ENCODE measurements at places on chromosomes 1 and 21.

GRCh38 chr1:14704846-14705245 is 106.4 kb downstream of the KAZN start:
- DNase-seq = no peak

GRCh38 chr21:28142697-28143096 is 850.0 kb downstream of the LTN1 start:
- peak; percentile 14 for DNase-seq

GRCh38 chr1:160907976-160908375 is 23.0 kb upstream of the ITLN1 start:
- no peak for DNase-seq

DNA sequence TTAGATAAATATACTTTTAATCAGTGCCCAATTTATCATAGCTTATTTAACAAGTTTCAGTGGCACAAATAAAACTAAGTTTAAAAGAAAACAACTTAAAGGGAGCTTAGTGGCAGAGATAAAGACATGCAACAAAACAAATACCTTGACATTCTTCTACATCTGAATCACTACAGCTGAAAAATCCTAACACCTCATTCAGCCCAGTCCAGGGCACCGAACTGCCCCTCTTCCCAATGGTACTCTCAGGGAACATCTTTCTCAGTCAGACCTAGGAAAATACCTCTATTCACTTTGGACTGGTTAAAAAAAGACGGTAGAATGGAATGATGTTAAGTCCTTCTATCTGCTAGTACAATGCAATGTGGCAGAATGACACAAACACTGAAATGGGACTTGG is 8.3 kb downstream of the OTUD7B start:
- DNase-seq = no peak

DNA sequence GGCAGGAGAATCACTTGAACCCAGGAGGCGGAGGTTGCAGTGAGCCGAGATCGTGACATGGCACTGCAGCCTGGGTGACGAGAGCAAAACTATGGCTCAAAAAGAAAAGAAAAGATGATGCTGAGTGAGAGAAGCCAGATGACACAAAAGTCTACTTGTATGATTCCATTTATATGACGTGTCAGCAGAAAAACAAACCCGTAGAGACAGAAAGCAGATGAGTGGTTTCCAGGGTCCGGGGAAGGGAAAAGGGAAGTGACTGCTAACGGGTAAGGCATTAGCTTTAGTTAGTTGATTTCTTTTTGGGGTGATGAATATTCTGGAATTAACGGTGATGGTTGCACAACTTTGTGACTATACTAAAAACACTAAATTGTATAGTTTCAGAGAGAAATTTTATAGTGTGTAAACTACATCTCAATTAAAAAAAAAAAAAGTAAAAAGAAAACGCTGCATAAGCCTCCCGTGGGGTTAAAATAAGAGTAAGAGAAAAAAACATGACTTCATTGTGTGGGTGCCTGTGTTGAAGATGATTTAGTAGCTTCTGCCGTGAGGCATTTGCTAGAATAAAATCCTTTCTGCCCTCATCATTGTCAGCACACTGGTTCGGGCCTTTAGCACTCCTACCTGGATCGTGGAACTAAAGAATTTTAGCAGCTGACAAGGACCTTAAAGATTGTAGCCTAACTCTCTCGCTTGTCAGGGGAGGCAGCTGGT is 24.7 kb upstream of the ATP5PO start:
- DNase-seq = no peak

- DNase-seq = peak; percentile 41
These were observed 1.4 kb downstream of the EIF4G3 start for GRCh38 chr1:21175324-21175669.

GRCh38 chr1:115310581-115311473 is 27.2 kb downstream of the NGF start:
- DNase-seq = no peak

DNA sequence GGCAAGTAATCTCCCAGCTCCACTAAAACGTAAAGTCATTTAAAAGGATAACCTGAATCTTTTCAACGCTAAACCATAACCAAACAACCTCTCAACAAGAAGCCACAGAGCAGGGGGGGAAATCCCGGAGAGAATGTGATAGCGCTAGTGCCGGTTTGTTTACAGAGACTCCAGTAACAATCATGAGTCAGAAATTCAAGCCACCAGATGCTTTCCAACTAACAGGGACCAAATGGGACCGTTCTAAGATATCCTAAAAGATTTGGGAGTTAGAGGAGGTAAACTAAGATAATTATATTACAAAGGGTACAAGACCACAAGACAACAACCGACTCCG is 825 bp downstream of the DCAF8 start:
- DNase-seq = peak; percentile 82

DNA sequence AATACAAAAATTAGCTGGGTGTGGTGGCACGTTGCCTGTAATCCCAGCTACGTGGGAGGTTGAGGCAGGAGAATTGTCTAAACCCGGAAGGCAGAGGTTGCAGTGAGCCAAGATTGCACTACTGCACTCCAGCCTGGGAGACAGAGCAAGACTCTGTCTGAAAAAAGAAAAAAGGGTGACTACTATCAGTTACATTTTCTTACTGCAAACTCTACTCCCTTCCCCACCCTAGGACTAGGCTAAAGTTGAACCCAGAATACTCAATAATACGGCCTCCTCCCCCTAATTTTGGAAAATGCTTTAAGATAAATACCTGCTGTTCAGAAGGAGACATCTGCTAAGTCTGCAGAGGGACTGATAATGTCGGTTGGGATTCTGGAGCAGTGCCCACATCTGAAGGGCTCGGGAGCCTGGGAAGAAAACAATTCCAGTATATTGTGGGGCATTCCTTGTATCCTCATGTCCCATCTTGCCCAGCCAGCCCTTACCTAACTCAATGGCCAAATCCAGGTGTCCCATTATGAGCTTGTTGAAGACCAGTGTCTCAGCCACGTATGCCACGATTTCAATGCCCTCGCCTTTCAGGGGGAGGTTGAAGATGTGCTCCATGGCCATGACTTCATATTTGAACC is 89.7 kb downstream of the ADCY10 start:
- no peak for DNase-seq

- no peak for DNase-seq
These were observed 4.6 kb upstream of the ZNF678 start for GRCh38 chr1:227558732-227559262.

- DNase-seq = no peak
These were observed 21.9 kb upstream of the IVNS1ABP start for GRCh38 chr1:185338719-185339622.

- no peak for DNase-seq
These were observed 20.6 kb upstream of the NPL start for GRCh38 chr1:182768963-182769362.

- no peak for DNase-seq
These were observed 10.3 kb downstream of the GPN2 start for GRCh38 chr1:26879793-26880192.

DNA sequence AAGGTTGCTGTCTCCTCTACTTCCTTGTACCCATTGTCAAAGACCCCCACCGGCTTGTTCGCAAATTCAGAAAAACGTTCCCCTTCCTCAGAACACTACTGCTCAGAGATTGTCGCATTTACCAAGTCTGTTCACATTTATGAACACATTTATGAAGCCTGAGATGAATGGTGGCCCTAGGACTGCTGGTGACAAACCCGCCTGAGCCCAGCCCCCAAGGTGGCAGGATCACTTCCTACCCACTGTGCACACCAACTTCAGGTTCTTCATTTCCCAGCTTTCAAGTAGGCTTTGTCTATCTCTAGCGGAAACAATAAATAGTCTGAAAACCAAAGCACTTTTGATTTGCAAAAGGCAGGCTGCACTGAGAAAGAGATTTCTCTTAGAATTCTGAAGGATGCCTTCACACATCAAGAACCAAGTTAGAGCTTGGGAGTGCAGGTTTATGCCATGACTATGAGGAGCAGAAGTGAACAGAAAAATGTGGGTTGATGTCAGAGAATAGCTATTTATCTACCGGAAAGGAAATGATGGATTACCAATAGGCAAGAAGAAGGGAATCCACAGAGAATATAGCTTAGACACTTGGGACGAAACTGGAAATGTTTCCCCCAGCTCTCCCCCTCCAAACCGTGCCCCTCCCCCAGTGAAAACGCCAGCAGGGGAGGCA is 200.5 kb downstream of the TOMM20 start:
- DNase-seq = peak; percentile 22

GRCh38 chr1:20220036-20220435 is 33.7 kb upstream of the PLA2G2C start:
- DNase-seq = no peak

GRCh38 chr1:214588963-214589597 is 13.9 kb upstream of the CENPF start:
- no peak for DNase-seq

DNA sequence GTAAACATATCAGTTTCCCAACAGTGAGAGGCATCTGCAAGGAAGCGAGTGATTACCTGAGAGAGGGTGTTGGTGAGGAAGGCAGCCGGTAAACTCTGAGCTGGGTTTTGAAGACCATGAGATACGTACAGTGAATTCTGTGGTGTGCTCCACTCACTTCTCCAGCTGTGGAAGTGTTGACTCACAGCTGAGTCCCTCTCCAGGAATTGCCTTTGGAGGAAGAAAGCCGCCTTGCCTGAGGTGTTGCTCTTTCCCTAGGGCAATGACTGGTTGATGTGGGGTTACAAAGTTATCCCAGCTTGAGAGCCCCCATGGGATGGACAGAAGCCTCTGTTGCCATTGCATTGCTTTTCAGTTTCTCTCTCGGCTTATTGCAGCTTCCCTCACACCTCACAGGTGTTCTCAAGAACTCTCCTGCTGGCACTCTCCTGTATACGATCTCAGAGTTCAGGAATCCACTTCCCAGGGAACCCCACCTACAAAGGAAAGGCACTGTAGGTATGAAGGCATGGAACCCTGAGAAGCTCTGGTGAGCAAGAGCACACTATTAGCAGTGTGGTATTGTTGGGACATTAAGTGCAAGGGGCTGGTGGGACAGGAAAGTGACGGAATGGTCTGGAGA is 10.8 kb downstream of the NHLH1 start:
- DNase-seq = peak; percentile 44

- DNase-seq = no peak
These were observed 333.2 kb downstream of the KCNH1 start for GRCh38 chr1:210800756-210801155.

DNA sequence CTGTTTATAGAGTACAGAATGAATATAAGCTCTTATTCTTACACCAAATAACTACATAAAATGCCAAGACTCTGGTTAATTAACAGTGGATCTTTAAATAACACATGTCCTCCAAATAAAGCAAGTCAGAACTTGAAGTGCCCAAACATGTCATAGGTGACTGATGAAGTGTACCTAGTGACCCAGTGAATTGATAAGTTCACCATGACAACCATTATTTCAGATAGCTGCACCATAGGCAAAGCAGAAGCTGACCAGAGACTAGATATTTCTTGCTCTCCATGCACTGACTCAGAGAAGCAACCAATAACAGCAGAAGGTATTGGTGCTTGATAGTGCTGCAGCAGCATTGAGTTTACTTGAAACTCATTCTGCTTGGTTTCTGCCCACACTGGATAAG is 192.1 kb downstream of the DUSP10 start:
- no peak for DNase-seq

GRCh38 chr1:234963904-234964702 is 164.5 kb downstream of the TOMM20 start:
- DNase-seq = no peak

- no peak for DNase-seq
These were observed 250.3 kb upstream of the SGIP1 start for GRCh38 chr1:66283622-66284041.

DNA sequence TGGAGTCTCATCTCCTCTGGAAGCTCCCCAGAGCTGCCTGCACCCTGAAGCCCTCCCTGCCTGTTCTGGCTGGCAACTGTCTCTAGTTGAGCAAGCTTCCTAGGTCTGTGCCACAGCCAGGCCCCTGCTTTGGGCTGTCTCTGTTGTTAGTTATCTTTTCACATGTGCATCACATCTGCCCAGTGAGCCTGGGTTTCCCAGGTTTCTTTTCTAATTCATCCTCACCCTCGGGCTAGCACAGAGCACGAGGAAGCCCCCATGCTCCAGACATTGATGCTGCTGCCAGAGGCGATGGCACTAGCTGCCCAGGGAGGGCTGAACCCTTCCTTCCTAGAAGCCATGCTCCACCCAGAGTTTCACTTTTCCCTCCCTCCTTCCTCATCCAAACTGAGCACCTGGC is 27.2 kb downstream of the RASSF5 start:
- DNase-seq = no peak

DNA sequence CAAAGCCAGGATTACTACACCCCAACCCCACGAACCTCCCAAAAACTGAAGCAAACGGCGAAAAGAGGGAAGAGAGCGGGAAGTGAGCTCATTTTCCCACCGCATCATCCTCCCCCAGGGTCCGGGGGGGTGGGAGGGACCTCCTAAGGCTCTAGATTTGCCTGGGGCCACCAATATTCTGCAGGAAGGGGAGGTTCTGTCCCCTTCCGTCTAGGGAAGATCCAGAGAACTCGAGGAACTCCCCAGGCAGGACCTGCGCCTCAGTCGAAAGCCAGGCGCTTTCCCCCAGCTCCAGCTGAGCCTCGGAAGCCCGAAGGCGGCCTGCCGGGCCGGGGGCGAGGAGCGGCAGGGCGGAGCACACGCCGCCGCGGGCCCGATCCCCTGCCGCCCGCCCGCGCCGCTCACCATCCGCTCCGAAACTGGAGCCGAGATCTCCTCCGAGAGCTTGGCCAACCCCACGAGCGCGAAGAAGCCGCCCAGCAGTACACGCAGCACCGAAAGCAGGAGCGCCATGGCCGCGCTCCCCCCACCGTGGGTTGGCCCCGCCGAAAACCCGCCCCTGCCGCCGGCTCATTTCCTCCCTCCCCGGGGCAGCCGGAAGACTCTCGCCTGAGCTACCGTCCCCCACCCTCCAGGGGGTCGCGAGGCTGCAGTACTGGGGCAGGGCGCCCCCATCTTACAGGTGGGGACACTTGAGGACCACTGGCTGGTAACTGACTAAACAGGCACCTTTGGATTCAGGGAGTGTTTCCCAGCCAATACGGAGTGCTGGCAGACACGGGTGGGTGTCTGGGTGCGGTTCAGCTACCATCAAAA is at the start of gene TMEM35B:
Gene TMEM35B, minus strand, starts transcription at position 555 of the 816 bp plus-strand sequence. Its CDS starts 42 bp downstream, at position 513.
- peak; percentile 67 for DNase-seq

- DNase-seq = no peak
These were observed 62.9 kb downstream of the IFI44 start for GRCh38 chr1:78712467-78713051.

- no peak for DNase-seq
These were observed 128.4 kb upstream of the NGF start for GRCh38 chr1:115466433-115466832.

GRCh38 chr1:159756397-159756796 is 24.4 kb upstream of the DUSP23 start:
- DNase-seq = no peak

GRCh38 chr1:15282810-15283474 is 35.9 kb downstream of the FHAD1 start:
- no peak for DNase-seq

DNA sequence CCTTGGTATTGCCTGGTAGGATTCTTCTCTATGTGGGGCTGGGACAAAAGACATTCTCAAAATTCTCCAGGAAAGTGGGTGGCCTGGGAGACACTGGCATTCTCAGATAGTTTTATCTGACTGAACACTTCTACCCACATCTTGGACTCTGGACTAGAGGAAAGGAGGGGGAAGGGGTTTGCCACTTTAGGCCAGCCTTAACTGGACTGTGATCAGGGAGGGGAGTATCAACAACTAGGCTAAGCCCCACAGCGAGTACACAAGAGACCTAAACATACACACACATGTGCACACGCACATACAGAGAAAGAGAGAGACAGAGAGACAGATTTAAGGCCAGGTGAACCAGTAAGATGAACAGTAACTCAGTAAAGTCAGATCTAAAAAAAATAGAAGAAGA is 1.2 kb upstream of the SEMA6C start:
- DNase-seq = no peak
